ENCODE measurements at places on chromosomes 7 and 10.
A peak's percentile ranks its signal among the peaks of the same experiment; 100 is the strongest.

DNA sequence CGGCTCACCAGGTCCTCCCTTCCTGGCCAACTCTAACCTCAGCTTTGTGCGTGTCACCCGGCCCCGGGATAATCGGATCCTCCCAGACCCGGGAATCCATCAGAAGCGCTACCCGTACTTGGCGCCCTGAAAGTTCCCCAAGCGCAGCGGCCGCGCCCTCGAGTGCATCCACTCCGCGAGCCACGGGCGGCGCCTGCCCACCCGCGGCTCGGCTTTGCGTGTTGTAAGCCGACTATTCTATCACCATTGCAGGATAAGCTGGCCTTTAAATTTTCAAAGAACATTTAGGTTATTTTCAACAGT, 35.7 kb upstream of the EBLN1 start:
- no peak for DNase-seq

- DNase-seq: no peak
These were observed 63.0 kb downstream of the ABRAXAS2 start for GRCh38 chr10:124864421-124865193.

DNA sequence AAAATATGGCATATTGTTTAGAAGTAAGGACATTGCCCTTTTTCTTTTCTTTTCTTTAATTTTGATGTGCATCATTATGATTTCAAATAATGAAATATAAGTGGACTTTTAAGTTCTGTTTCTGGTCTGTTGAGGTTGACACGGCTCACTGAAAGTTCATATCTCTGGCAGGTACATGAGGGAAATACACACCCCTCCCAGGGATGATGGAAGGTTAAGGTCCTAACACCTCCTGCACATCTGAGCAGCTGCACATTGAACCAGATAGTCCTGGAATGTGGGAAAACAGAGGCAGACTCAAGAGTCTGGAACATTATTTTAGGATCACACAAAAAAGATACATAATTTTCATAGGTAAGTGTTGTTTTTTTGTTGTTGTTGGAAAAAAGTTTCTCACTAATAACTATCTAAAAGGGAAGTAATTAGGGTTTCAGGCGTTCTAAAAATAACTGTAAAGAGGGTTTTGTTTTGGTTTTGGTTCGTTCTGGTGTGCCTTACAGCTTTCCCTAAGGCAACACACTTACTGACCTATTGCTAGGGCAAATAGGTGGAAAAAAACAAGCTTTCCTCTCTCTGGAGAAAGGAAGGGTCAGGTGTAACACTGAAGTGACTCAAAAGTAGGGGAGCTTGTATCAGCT, 201.2 kb upstream of the PRKCQ start:
- DNase-seq: no peak

- no peak for DNase-seq
These were observed 301.2 kb downstream of the PLXDC2 start for GRCh38 chr10:20117471-20117870.

DNA sequence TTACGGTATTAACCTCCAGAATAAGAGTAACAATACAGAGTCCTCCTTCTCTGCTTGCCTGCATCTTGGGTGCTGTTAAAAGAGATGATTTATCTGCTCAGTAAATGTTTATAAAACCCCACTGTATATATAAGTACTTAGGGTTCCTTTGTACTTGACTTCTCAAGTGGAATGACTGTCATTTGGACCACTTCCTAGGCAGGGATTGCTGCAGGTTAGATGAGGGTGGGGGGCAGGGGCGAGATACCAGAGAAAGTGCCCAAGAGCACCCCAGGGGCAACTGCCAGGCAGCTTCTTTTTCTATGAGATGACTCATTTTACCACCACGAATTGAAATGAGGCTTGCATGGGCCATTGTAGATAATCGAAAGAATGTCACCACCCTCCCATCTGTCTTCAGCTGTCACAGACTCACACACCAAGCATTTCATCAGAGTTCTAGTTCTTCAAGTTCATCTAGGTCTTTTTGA, 421.9 kb upstream of the GALNT17 start:
- no peak for DNase-seq

DNA sequence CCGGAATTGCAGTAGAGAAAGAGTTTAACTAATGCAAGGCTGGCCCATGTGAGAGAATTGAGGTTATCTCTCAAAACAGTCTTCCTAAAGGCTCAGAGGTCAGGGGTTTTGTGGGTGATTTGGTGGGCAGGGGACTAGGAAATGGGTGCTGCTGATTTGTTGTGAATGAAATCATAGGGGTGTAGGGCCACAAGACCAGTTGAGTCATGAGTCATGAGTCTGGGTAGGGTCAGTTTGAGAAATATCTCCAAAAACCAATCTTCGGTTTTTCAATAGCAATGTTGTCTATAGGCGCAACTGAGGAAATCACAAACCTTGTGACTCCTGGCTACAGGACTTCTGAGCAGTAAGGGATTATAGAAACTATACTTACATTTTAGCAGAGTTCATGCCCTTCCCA, 460.0 kb upstream of the NRP1 start:
- DNase-seq: no peak

DNA sequence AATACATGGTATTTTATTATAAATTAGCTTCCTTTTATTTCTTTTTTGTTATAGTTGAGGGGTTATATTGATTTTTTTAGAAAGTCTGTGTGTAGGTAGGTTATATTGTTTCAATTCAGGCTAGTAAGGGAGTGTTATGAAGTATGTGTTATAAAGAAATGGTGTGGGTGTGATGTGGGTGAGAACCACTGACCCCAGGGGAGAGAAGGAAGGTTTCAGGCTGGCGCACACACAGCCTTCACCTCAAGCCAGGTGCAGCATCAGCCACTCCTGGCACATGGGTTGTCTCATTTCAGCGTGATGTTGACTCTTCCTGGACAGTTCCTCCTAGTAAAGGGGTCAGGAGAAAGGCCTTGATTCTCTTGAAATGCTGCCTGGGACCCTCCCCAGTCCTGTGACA, 291.3 kb downstream of the POU6F2 start:
- DNase-seq: no peak

GRCh38 chr7:37784015-37784414, 64.4 kb upstream of the NME8 start:
- DNase-seq: no peak

DNA sequence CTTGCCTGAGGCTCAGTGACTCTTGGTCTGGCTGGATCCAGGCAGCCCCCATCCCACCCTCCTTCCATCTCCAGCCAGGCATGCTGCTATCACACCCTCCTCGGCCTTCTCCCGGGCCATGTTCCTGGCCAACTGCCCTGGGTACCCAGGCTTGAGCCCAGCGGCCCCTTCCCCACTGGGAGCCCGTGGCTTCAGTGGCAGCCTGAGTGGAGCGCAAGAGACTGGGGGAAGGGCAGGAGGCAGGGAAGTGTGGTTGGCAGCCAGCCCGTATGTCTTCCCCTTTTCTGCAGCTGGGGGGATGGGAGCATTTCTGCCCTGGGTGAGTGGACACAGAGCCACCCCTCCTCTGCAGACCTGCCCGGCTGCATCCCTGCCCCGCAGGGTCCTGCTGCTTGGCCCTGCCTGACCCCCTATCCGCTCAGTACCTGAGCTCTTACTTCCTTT, 148.5 kb downstream of the ARHGAP22 start:
- no peak for DNase-seq

- DNase-seq: no peak
These were observed 40.0 kb upstream of the KMT2E start for GRCh38 chr7:104973909-104974415.

- DNase-seq: peak; percentile 38
These were observed 53.6 kb downstream of the TMEM130 start for GRCh38 chr7:98816241-98816640.

DNA sequence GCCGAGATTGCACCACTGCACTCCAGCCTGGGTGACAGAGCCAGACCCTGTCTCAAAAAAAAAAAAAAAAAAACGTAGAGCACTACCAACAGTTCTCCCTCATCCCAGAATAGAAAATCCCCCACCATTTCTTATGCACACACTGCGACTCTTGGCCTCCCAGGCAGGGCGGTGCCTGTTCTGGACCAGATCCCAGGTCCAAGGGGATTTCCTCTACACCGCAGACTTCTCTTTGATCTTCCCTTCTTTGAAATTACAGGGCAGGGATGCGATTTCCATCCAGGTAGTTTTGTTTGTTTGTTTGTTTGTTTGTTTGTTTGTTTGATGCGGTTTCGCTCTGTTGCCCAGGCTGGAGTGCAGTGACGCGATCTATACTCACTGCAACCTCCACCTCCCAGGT, 91.8 kb downstream of the SEPTIN14 start:
- DNase-seq: no peak

DNA sequence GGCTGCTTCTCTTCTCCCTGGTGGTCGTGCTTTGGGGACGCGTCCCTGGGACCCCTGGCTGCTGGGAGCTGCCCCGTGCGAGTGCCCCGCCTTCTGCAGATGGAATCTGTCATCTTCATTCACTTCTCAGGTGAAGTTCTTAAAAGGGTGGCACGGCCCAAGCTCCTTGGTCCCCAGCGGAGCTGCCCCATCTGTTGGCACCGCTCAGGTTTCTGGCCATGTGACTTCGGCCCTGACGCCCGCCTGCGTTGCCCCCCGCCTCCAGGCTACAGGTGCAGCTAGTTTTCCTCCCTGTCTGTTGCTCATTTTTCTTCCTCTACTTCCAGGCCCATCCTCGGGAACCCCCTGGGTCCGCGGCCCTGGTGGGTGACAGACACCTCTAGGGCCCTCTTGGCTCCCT, 6.8 kb upstream of the NKX6-2 start:
- no peak for DNase-seq

DNA sequence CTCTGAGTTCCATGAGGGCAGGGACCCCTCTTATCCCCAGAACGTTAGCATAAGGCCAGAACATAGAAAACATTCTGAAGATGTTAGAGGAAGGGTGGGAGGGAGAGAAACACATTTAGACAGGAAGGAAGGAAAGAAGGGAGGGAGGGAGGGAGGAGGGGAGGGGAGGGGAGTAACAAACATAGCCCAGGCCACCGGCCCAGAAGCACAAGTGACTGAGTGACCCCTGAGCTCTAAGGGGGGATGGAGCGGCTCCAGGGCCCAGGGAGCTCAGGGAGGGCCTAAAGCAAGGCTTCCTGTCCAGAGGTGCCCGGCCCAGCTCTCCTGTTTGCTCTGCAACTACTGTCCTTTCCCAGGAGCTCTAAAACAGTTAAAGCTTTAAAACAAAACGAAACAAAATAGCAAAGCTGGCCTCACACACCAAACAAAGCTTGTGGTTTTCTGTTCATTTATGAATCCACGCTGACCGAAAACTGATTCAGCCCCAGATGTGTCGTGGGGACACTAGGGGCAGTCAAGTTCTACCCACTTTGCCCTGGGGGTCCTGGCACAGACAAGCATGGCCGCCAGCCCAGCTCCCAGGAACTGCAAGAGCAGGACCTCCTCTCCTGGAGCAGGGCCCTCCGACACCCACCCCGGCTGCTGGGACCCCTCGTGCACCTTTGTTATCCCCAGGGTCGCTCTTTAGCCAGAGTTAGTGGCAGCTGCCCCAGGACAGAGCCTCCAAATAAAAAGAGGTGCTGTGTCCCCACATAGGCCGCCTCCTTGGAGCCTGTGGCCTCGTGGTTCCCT, 496.2 kb upstream of the FOXK1 start:
- no peak for DNase-seq
